HEK293T (cell line): ENCODE measurements at places on chromosomes 13 and 19.

DNA sequence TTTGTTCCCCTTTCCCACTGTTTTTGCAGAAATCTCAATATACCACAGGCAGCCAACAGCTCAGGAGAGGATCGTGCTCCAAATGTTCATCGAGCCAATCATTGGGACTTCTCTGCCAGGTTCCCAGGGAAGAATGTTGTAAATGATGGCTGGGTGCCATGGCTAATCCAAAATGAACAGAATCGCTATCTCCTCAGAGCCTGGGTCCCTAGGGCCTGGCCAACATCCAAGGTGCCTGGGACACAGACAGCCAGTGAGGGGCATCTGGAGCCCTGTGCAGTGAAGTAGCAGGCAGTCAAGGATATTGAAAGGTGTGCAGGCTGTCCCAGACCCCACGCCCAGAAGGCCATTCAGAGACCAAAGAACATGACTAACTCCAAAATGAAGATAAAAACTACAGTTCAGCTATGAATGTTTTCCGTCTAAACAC lies 37.8 kb downstream of the BRD4 start:
- DNase-seq: no peak

- DNase-seq: no peak
These were observed 1342.5 kb upstream of the SLC10A2 start for GRCh38 chr13:104408733-104409132.

DNA sequence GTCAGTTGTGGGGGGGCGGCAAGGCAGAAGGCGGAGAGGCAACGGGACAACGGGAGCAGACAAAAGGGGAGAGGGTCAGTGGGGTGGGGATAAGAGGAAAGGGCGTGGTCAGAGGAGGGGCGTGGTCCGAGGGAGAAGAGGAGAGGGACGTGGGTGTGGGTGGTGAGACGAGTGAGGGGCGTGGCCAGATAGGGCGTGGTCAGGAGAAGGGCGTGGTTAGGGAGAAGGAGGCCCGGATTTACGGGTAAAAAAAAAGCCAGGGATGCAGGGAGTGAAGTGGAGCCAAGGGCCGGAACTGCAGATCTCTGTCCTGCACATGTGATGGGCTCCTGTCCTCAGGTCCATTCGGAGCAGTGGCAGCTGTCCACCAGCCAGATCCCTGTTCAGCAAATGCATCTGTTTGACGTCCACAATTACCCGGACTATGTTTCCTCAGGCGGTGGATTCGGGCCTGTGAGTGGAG lies 21.5 kb downstream of the CPT1C start:
- peak; percentile 94 for DNase-seq

- DNase-seq: no peak
These were observed 6.4 kb downstream of the GARRE1 start for GRCh38 chr19:34260771-34261173.

- no peak for DNase-seq
These were observed 34.4 kb upstream of the ABCC4 start for GRCh38 chr13:95335667-95336066.

DNA sequence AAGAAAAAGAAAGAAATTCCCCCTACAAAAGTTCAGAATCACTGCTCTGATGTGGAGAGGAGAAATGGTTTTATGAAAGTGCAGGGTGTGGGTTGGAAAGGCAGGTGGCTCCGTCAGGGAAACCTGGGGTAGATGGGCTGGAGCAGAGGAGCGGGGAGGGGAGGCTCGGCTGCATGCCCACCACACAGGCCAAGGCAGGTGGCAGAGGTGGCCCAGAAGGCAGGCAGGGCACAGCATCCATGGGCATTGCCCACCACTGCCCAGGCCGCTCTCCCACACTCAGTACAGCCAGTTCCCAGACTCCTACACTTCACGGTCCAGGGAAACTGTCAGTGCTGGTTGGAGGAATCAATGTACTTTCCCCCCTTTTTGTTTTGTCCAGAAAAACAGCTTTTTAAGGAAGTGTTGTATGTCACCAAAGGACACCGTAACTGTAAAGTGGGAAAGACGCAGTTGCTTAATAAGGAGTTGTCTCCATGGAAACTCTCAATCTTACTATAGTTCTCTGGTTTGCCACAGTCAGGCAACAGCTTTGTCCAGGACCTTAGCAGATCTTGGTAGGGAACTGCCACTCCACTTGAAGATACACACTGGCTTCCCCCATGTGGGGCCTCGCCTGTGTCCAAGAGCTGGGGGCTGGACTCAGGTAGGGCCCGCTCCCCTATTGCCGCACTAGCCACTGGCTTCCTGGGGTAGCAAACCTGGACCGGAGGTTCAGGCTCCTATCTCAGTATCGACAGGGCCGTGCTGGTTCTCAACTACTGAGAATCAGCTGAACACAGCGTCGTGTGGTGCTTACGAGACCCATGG lies 82.9 kb downstream of the RAB20 start:
- DNase-seq: no peak

- DNase-seq: no peak
These were observed 262.3 kb downstream of the POU4F1 start for GRCh38 chr13:78341032-78341431.

DNA sequence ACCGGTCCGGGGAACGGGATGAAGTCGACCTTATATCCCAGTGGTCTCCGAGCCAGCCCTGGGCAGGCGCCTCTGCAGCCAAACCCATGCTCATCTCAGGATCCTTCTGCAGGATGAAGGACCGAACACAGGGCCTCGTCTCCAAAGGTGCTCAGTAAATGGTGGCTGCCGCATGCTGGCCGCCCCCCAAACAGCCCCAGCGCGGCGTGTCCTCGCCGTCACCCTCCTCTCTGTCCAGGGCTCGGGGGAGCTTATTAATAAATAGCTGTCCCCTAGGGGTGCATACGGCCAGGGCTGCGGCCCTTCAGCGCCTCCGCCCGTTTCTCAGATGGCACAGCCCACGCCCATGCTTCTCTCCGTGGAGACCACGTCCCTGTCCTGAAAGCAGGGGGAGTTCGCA lies 32.6 kb upstream of the SPACA7 start:
- no peak for DNase-seq

GRCh38 chr19:10269333-10270179 lies 1.4 kb upstream of the ICAM1 start:
- DNase-seq: peak; percentile 86

DNA sequence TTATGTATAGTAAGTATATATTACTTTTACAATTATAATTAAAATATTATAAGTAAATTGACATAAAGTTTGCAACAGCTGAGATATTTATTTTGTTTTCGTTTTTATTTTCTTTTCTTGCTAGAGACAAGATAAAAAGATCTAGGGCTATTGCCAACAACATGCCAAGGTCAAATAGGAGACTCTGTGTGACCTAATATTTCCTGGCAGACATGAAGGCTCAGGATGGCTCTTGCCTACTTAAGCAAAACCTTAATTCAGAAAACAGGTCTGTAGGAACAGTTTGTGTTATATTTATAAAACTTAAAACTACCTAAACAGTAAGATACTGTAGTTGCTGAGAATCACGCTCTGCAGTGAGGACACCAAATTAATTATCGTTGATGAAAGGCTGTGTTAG lies 145.2 kb downstream of the RFC3 start:
- DNase-seq: no peak

DNA sequence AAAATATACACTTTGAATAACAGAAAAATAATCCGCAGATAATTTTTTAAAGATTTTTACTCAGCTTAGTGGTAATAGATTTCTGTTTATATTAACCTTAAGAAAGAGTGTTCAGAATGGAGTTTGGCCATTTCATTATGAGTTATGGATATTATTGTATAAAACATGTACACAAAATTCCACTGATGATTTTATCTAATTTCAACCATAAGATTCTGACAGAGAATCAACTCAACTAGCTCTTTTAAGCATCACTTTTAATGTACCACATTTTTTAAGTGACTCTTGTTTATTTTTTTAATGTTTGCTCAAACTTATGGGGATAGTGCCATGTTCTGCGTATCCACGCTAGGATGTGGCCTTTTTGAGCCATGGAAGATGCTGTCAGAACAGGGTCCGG lies 75.7 kb downstream of the COL4A2 start:
- no peak for DNase-seq

GRCh38 chr13:43516401-43516833 lies 270.4 kb downstream of the ENOX1 start:
- DNase-seq: no peak

GRCh38 chr13:42807241-42807640 lies 25.9 kb downstream of the FAM216B start:
- no peak for DNase-seq

- DNase-seq: no peak
These were observed 1.0 kb downstream of the MBOAT7 start for GRCh38 chr19:54188215-54188871.

DNA sequence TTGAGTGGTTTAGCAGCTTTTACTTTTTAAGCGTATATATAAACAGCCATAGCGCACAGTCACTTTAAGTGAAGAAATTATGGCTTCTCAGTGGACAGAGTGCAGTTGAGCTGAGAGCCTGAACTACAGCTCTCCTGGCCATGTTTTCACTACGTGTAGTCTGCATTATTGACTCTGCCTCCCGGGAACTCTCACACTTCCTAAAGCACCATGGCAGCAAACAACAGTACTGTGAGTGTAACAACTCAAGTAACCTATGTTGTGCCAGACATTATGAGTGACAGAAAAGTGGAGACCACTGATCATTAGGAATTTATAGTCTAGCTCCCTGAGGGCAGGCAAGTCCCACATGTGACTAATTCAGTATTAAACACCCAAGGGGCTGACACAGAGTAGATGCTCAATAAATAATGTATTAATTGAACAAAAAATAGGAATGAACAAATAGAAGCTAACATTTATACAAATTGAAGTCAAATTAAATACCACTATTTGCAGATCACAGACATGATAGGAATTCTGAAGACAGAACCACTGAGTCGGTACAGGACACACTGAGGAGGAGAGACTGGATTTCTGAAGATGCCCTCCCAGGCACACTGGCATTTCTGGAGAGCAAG lies 19.7 kb downstream of the EFNB2 start:
- DNase-seq: no peak

DNA sequence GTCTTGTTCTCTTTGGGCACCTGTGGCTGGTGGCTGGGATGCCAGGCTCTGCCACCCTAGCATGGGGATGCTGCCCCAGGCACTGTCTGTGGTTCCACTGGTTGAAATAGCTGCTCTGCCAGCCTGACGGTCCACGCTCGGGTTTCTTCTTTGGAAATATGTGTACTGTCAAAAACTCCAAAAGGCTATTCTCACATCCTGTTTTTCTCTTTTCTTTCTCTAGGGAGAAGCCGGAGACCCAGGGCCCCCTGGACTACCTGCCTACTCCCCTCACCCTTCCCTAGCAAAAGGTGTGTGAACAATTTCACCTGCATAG lies 115.0 kb downstream of the RAB20 start:
- no peak for DNase-seq

- DNase-seq: peak; percentile 80
These were observed 7.5 kb upstream of the LRFN1 start for GRCh38 chr19:39328046-39328705.

DNA sequence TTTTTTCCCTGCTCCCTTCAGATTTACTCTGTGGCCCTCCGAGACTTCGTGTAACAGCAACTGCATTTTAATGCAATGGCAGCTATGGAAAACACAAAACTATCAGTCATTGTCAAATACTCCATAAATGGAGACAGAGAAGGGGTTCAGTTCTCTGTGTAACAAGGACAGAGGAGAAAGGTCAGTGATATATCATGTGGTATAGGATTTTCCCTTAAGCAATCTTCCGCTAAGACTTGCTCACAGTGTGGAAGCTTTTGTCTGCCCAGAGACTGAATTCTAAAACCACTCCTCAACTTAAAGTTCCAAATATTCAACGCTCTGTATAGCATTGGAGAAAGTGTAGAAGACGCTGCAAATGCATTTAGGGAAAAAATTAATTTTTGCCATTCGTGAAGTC lies 111.3 kb upstream of the EDNRB start:
- DNase-seq: no peak

DNA sequence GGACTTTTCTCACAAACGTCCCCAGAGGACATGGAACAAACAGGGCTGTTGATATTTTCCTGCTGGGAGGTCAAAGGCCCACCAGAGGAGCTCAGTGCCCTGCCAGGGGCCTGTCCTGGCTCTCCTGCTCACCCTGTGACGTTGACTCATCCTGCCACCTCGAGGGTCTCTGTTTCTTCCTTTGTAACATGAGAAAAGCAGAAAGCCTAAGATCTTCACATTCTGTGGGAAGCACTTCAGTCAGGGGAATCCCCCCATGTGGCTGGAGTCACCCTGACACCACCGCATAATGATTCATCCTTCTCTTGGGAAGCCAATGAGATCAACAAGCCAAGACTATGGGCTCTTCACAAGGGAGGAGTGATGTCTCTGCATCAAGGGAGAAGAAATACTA lies 147.9 kb downstream of the KATNAL1 start:
- no peak for DNase-seq

DNA sequence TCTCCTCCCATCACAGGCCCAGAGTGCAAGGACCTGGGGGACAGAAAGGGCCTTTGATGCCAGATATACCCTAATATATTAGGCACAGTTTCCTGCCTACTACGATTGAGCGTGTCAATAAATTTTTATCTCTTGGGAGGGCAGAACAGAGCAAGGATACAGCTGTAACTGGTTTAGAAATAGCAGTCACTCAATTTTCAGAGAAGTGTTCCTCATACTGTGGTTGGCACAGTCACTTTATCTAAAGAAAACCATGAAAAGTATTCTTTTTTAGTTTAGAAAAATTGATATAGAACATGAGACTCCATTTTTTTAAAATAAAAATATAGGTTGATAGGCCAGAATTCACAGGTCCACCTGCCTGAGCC lies 460 bp upstream of the ZNF155 start:
- DNase-seq: no peak

DNA sequence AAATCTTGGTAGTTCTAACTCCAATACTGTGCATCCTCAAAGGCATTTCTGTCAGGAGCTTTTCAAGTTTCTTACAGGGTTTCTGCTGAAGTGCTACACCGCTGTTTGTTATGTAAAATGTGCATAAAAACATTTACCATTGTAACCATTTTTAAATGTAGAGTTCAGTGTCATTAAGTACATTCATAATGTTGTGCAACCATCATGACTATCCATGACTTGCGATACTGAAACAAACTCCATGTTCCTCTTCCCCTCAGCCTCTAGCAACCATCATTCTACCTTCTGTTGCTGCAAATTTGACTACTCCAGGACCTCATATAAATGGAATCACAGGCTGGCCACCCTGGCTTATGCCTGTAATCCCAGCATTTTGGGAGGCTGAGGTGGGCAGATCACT lies 14.4 kb upstream of the SLC25A42 start:
- no peak for DNase-seq

DNA sequence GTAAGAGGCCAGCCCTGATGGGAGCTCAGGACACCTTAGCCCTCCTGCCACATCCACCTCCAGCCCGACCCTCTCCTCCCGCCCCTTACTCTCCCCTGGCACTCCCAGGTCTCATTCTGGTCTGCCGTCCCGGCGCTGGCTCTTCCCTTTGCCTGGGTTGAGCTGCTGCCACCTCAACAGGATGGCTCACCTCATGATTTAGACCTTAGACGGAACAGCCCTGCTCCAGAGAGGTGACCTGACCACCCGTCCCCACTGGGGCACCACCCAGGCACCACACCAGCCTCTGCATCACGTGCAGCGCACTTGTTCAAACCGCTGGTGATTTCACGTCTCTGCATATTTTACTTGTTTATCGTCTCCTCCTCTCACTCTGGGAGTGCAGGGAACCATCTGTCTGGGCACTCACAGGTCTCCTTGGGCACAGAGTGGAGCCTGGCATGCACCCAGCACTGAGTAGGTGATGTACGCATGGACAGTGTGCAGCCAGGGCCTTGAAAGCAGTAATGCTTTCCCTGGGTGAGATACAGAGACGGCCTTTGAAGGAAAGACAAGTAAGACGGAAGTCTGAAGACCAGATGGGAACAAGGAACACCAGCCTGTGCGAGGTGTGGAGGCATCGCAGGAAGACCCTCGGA lies 183.1 kb downstream of the KATNAL1 start:
- DNase-seq: no peak

- no peak for DNase-seq
These were observed 107.2 kb downstream of the RAB20 start for GRCh38 chr13:110454227-110454859.

- no peak for DNase-seq
These were observed 30.3 kb upstream of the CACTIN start for GRCh38 chr19:3656747-3657394.
